ENCODE measurements at places on chromosomes 13 and 19. TPM values are rescaled to one million over a fixed set of nuclear protein-coding genes. Genes with fewer than 3 reads are reported as not detected.

LILRA1 gene
- total RNA-seq = not detected

STOML3 gene
- 0.21 TPM for total RNA-seq

- DNase-seq = no peak
Measured at GRCh38 chr13:58097831-58098230, 466.3 kb downstream of the PCDH17 start.

DNA sequence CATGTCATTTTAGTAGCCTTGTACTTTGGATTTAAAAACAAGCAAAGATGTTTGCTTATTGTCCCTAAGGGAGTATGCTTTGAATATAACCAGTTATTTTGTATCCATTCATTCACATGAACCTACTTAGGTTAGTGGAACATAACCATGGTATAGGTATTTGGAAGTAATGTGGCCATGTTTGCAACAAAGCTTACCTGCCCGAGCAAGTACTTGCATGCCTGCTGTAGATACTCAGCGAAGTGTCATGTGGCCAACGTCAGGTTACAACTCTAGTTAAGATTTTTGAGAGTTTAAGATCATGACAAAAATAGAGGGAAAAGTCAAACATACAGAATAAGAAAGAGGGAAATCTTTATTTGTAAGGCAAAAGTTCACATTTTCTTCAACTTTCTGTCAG is 57.2 kb downstream of the COG6 start:
- no peak for DNase-seq

DNA sequence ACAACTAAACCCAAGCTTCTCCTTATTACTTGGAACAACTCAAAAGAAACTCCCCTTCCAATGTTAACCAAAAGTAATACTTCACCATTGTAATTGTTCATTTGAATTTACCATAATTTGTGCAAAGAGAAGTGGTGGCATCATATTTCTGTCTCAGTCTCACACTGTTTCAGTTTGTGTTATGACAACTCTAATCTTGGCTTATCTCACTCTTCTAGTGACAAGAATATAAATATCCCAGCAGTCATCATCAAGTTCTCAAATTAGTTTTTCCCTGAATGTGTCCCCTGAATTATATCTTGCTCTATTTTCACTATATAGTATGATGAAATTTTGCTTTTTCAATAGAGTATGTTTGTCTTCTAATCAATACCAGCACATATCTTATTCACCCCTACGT is 681.4 kb upstream of the PRR20A start:
- DNase-seq = no peak

GRCh38 chr19:42411581-42412178 is 15.5 kb downstream of the LIPE start:
- DNase-seq = no peak

GRCh38 chr19:11577451-11578257 is at the start of gene ACP5:
Gene ACP5 (minus strand): TSS chr19:11577645. CDS start chr19:11577317, 328 bp downstream.
- no peak for DNase-seq

DNA sequence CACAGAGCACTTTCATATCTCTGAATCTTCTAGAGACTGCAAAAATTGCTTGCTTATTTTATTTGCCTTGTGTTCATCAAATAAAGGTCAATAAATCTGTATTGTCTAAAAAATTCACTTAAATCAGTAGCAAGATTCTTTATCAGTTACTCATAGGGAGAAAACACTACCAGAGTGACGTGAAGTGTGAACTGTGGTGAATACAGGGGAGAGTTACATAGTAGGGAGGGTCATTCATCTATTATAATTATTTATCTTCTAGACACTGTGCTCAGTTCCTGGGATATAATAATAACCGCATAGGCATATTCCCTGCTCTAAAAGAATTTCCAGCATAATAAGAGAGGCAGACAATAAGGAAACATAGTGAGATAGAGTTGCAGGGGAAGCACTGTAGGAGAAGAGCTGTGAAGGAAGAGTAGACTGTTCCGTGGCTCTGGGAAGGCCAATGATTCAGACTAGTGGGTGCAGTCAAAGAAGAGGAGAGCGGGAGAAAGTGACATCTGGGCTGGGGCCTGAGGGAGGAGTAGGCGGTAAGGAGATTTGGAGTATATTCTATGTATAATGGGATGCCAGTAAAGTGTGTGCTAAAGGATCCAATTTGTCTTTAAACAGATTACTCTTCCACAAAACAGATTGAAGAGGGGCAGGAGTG is 84.0 kb upstream of the TDRD3 start:
- no peak for DNase-seq

- no peak for DNase-seq
Measured at GRCh38 chr13:109747524-109747923, 38.9 kb downstream of the IRS2 start.

DNA sequence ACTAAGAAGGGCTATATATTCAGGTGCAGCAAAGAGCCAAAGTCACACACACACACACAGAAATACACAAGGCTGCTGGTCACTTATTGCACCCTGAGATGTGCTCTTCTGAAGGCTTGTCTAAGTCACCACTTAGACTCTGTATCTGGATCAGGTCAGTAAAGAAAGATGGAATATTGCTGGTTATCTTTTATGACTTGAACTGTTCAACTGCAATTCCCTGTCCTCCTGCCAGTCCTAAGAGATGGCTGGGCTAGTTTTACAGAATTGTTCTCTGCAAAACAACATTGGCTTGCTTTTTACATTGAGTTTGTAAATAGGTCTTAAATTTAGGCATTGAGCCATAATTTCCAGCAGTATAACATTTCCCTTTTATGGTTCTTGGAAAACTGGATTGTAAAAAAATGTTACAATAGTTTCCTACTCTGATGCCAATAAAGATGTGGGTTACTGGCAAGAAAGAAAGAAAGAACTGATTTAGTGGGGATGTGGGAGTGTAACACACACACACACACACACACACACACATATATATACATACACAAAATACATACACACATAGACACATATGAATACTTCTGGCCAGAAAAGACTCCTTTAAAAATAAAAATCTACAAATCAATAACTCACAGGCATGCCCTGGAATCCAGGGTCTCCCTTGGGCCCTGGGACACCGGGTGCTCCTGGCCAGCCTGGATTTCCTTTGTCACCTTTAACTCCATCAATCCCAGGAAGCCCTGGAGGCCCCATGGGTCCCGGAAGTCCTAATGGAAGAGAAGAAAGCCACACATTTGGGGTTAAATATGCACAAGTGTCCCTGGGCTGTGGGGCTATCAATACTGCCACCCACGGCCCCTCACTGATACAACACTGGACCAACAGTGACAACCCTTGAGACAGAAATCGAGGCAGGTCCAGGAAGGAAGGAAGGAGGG is 137.7 kb downstream of the COL4A1 start:
- no peak for DNase-seq

DNA sequence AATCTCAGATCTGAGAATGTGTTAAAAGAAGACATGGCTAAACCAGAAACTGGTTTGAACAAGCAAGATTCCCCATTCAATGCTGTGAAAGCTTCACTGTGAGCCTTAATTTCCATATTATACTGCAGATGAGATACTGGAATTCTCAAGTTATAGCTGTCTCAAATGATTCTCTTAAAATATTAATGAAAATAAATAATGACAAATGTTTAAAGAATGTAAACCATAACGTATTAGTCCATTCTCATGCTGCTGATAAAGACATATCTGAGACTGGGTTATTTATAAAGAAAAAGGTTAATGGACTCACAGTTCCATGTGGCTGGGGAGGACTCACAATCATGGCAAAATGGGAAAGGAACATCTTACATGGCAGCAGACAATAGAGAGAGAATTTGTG is 667.8 kb downstream of the SLITRK1 start:
- no peak for DNase-seq
